BE2C (cell line): ENCODE measurements at places on chromosomes 1 and 21.

GRCh38 chr1:44332505-44332904, 22.6 kb downstream of the ERI3 start:
- no peak for DNase-seq

- no peak for DNase-seq
Observed at GRCh38 chr1:159010391-159010790, 684 bp downstream of the IFI16 start.

- peak; percentile 51 for DNase-seq
Observed at GRCh38 chr21:39137248-39138178, 45.7 kb downstream of the PSMG1 start.

DNA sequence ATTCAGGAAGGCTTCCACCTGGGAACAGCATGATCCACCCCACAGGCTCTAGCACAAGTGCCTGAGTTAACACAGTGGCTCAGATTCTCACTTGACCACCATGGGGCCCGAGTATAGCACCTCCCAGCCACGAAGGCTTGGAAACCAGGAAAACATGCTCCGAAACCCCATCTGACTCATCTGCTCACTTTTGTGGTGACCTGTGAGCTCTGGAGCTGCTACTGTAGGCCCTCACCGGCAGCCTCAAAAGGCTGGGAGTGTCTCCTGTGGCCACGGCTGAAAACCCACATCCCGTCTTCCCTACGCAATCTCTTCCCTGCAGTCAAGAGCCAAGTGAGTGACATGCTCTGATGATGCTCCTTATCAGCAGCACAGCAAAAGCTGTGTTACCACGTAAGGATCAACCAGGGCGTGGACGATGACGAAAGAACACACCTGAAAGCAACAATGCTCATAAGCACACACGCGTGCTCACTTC, 81.4 kb downstream of the TGFBR3 start:
- DNase-seq: no peak

DNA sequence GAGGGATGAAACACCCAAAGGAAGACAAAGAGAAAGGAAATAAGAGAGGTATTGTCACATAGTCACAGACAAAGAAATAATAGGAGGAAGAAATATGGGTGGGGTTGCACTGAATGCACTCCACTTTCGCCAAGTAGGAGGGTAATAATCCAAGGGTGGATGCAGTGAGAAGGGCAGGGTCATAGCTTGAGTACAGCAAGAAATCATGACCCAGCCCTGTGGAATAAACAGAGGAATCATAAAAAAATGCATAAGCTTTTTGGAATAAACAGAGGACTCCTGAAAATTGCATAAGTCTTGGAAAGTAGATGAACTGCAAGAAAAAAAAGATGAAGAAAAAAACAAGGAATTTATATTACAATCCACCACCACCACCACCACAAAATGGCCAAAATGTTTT, 53.1 kb upstream of the CD55 start:
- DNase-seq: no peak
